Karpas-422 (cell line): ENCODE measurements at places on chromosomes 7 and 10.

- peak; percentile 42 for DNase-seq
Observed at GRCh38 chr10:101495324-101495925, 92.6 kb downstream of the POLL start.

GRCh38 chr7:100642534-100642907 lies 1.2 kb upstream of the TFR2 start:
- peak; percentile 93 for DNase-seq

GRCh38 chr10:71512312-71512711 lies 115.6 kb downstream of the CDH23 start:
- DNase-seq = no peak

DNA sequence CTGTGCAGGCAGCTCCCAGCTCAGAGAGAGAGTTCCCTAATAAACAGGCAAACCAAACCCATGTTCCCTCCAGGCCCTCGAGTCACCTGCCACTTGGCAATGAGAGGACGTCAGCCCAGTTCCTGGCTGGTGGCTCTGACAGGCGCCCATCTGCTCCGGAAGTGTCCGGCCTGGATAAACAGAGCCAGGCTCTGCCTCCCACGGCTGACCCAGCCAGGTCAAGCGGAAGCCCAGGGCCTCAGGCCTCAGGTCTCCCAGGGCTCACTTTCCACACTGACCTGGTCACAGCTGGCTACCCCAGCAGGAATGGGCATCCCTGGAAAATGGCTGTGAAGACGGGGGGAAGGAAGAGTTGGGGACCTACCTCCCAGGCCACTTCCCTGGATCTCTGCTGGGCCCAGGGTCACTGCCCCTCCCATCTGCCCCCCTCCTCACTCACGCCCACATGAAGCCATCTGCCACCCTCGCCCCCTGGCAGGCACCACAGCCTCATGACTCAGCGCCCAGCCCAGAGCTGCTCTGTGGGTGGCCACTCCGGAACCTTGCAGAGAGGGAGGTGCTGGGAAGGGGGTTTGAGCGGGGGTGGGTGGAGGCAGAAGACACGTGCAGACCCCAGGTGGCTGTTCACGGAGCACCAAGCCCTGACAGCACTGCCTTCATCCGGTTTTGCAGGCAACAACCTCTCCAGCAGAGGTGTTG lies 37.4 kb upstream of the DUSP5 start:
- no peak for DNase-seq

DNA sequence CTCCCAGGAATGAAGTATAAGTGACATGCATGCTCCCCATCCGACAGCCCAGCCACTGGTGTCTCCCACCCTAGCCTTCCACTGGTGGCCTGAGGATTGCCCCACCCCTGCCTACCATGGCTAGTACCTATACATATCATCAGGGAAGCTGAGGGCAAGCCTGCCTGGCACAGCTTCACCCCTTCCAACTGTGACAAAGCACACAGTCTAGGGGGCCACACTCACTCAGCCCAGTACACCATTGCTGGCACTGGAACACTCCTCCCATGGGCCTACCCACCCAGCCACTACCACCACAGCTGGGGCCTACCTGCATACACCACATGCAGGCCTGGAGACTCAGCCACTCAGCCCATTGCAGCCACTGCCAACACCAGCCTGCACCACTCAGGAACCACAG lies 393.1 kb upstream of the STEAP1 start:
- DNase-seq = no peak

DNA sequence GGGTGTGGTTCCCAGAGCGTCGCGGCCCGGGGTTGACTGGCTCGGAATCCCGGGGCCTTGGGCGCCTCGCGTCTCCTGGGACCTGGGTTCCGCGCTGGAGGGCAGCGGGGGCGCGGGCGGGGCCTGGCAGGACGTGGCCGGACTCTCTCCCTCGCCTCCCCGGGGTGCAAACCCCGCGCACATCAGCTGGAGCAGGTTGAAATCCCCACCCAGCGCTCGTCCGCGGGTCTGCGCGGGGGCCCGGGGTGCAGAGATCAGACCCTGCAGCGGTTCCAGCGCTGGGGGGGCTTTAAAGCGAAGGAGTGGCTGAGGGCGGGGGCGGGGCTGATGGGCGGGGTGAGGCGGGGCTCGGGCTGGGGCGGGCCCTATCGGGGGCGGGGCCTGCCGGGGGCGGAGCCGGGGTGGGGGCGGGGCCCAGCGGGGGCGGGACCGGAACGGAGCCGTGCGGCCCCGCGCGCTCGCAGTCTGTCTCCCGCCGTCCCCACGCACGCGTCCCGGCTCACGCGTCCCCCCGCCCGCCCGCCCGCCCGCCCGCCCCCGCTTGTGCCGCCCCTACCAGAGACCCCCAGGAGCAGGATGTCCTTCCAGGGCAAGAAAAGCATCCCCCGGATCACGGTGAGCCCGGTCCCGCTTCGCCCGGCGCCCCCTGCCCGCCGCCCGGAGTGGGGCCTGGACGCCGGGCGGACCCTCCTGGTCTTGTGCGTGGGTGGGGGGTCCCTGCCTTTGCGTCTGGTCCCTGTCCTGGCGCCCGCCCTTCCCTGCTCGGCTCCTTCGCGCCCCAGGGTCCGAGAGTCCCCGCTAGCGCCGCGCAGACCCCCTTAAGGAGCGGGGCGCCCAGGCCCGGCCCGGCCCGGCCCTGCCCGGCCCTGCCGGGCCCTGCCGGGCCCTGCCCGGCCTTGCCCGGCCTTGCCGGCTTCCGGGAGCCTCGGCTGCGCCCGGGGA lies at the start of gene DPYSL4:
Gene DPYSL4 (plus strand): TSS at position 461 of the 942 bp plus-strand sequence. CDS start 116 bp downstream, at position 577.
- no peak for DNase-seq

DNA sequence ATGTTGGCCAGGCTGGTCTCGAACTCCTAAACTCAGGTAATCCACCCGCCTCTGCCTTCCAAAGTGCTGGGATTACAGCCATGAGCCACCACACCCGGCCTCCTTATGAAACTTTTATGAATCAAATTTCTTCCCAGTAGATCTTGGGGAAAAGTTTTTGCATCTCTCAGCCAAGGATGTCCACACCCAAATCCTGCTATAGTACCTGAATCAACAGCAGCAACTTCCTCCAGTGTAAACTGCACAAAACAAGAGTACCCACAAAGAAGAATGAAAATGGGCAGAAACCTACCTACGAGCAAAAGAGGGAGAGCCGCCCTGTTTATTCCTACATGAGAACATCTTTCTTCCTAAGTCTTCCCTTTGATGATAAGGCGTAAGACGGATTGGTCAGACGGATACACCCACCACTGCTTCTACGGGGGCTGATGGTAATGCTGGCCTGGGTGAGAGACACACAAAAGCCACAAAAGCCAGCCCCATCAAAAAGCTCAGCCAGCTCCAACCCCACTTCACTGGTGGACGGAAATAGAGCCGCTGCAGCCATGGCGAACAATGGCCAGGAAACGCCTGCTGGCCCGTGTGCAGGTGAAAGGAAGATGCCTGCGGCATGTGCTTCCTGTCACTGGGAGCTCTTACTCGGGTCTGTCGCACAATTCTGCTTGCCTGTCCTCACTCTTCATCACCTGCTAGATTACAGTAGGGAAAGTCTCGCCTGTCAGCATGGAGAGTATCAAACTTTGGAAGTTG lies 10.4 kb downstream of the JCAD start:
- DNase-seq = no peak

- DNase-seq = no peak
Observed at GRCh38 chr7:77516085-77516484, 21.0 kb upstream of the PTPN12 start.

- DNase-seq = no peak
Observed at GRCh38 chr10:84261236-84261915, 16.5 kb downstream of the RGR start.
